Dorsolateral prefrontal cortex (tissue), 122 donors: ENCODE measurements at places on chromosomes 4 and X.

GRCh38 chr4:77434299-77435092 is 171.1 kb upstream of the CXCL13 start:
- no peak for DNase-seq

GRCh38 chr4:97073194-97073593 is 1070.1 kb downstream of the STPG2 start:
- no peak for DNase-seq

DNA sequence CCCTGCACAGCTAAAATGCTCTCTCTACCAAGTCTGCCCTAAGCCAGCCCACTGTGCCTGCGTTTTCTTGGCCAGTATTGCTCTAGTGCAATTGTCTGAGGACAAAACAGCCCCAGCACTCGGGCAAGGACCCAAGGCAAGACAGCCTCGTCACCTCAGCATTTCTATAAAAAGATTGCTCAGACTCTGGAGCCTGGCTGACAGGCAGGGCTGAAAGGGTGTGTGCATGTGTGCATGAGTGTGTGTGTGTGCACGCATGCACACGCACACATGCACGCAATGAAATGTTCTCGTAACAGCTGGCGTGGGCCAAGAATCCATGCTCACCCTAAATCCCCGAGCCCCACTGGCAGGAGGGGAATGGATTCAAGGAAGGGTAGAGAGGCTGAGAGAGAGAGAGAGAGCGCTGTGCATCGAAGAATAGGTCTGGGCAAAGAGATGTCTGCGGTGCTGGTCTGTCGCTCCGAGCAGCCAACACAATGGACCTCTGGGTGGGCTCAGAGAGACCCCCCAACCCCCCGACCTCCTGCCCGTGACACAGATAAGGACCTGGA is 579.2 kb downstream of the BCOR start:
- DNase-seq = peak; percentile 52

GRCh38 chr4:96305030-96305429 is 465.1 kb downstream of the PDHA2 start:
- no peak for DNase-seq

- no peak for DNase-seq
These were observed 419.4 kb downstream of the CENPC start for GRCh38 chr4:67125636-67126514.

DNA sequence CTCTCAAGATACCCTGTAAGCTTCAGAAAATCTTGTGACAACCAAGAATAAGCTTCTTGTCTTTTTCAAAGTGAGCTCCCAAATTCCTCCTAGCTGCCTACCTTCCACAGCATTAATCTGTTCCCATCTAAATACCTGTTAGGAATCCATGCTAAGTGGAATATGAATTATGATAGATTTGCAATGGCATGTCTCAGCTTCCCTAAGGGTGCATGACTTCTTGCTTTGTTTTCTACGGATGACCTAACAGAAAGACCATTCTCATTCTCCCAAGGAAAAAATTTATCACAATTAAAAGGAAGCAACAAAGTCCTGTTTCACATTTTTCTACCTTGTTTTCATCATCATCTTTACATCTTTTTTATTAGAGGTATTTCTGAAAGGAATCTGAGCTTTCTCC is 532.7 kb downstream of the GRXCR1 start:
- no peak for DNase-seq

GRCh38 chrX:108219949-108220601 is 128.5 kb downstream of the ATG4A start:
- no peak for DNase-seq

DNA sequence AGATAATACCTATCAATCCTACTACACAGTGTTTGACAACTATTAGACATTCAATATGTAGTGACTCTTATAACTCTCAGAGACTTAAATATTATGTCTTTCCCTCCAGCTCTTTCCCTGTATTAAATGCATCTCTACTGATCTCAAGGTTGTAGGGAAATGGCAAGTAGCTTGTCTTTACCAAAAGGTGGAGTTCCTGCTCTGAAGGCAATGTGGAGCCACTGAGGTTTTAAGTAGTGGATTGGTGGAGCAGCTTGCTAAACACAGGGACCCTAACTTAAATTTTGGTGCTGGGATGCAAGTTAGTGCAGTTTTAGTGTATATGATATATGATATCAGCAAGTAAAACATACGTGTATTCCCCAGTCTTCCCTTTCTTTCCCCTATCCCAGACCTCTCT is 13.1 kb downstream of the FNIP2 start:
- no peak for DNase-seq

GRCh38 chr4:26017531-26017930 is 103.5 kb downstream of the SMIM20 start:
- DNase-seq = no peak

- DNase-seq = no peak
These were observed 128.3 kb upstream of the MAOA start for GRCh38 chrX:43527801-43528200.

DNA sequence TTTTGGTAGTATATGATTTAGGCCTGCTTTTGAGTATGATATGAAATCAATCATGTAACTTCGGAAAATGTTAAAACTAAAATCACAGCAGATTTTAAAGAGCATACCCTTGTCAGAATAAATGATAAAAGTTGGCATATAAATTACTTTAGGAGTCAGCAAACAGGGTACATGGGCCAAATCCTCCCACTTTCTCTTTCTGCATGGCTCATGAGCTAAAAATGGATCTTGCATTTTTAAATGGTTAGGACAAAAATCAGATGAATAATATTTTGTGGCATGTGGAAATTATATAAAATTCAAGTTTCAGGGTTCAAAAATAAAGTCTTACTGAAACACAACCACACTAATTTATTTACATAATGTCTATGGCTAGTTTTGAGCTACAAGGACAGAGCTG is 214.9 kb downstream of the GASK1B start:
- DNase-seq = no peak

DNA sequence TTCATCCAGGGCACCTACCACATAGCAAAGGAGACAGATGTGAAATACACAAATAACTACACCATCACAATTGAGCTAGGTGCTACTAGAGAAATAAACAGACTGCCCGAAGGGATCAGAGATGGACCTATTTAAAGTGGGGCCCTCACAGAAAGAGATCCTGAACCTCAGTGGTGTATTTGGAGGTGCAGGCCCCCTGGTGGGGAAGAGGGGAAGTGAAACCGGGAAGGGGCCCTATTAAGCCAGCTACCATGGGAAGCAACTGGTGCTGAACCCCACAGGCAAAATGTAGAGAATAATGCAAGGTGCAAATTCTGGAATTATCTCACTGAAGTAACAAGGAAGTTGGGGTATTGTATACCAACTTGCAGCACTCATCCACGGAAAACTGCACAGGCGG is 78.6 kb upstream of the FAM9A start:
- DNase-seq = no peak

- no peak for DNase-seq
These were observed 12.9 kb downstream of the ING2 start for GRCh38 chr4:183517781-183518180.

- no peak for DNase-seq
These were observed 64.1 kb upstream of the CBR4 start for GRCh38 chr4:169074117-169074516.

GRCh38 chrX:825991-826390 is 195.4 kb downstream of the SHOX start:
- DNase-seq = no peak

DNA sequence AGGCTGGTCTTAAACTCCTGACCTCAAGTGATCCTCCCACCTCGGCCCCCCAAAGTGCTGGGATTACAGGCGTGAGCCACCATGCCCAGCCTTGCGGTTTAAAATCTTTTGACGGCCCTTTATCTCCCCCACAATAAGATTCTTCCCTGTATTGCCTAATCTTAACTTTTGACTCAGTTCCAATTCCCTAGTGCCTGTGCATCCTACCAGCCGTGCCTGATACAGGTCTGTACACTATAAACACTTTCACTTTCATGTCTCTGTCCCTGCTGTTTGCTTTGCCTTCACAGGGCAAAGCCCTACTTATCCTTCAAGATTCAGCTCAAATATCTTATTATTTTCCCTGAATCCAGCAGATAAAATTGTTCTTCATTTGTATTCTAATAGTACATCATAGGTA is 74.6 kb downstream of the WDR44 start:
- no peak for DNase-seq

- no peak for DNase-seq
These were observed 114.3 kb downstream of the NKX6-1 start for GRCh38 chr4:84384801-84385200.

GRCh38 chrX:27860337-27860736 is 52.5 kb downstream of the MAGEB10 start:
- DNase-seq = no peak

DNA sequence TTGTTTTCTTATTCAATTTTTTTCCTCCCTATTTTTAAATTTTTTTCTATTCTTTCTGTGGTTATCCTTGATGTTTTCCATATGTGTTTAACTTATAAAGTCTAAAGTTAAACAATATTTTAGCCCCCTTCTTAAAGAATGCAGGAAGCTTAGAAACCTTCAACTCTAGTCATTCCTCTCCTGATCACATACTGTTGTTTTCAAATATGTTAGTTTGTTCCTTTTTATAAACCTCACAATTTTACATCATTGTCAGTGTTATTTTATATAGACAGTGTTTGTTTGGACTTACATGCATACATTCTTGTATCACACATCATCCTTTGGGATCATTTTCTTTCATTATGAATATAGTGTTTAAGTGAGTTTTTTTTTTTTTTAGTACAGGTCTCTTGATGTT is 31.6 kb downstream of the KANTR start:
- DNase-seq = no peak

GRCh38 chrX:72280321-72280845 is 3.3 kb upstream of the RPS4X start:
- DNase-seq = no peak

- DNase-seq = peak; percentile 84
These were observed 16.7 kb downstream of the BLOC1S4 start for GRCh38 chr4:6732441-6733357.
